CD4-positive, alpha-beta memory T cell (primary cell): ENCODE measurements at places on chromosomes 7 and 10.

DNA sequence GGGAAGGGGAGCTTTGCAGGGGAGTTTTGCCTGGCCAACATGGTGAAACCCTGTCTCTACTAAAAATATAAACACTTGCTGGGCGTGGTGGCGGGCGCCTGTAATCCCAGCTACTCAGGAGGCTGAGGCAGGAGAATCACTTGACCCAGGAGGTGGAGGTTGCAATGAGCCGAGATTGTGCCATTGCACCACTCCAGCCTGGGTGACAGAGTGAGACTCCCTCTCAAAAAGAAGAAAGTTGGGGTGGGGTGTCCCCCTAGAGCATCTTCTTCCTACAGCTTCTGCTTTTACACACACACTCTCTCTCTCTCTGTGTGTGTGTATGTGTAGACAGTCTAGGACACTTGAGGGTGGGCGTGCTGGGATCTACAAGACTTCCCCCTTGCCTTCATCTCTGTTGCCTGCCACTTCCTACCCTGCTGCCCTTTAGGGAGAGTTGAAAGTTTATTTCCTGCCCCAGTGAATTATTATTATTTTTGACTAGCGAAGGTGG lies 21.7 kb downstream of the PLAU start:
- DNase-seq: no peak

- DNase-seq: no peak
These were observed 1.2 kb downstream of the CLDN4 start for GRCh38 chr7:73831834-73832651.

- no peak for DNase-seq
These were observed 38.1 kb upstream of the PIK3AP1 start for GRCh38 chr10:96758423-96758822.

GRCh38 chr7:4531236-4531635 lies 150.9 kb upstream of the FOXK1 start:
- DNase-seq: no peak

GRCh38 chr10:95756809-95757684 lies 1.1 kb downstream of the ENTPD1 start:
- DNase-seq: no peak
